CD4-positive, alpha-beta T cell treated with Interleukin-4 for 4 hours (primary cell): ENCODE measurements at places on chromosomes 1 and 21.

DNA sequence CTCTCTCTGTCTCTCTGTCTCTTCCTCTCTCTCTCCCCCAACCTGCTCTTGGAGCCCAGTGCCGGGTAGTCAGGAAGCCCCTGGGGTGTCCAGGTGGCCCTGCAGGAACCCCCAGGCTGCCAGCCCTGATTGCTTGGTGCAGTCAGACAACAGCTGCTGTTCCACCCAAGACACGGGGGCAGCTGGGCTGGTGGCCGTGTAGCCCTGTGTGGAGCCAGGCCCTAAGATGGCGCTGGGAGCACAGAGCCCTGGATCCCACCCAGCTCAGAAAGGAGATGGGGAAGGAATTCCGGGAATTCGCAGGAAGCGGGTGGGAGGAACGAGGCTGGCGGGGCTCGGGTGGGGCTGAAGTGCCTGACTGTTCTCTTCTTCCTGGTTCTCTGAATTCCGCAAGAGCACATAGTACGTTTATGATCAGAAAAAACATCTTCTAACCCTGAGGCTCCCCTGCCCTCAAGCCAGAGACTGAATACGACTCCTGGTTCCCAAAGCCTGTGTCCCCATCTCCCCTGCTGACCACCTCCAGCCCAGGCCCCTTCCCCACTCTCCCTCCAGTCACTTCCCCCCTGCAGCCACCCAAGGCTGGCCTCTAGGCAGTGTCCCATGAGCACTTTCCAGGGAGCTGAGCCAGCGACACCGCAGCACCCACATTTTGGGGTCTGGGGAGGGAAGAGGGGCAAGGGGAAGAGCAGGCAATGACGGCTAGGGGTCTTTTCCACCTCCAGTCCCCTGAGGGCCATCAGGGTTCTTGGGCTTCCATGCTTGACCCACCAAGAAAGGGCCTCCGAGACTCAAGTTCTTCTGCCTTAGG, 55.0 kb downstream of the WNT9A start:
- DNase-seq, result no peak

GRCh38 chr1:55284856-55285255, 69.7 kb upstream of the USP24 start:
- DNase-seq, result no peak

- no peak for DNase-seq
Observed at GRCh38 chr21:31052489-31053142, 14.3 kb upstream of the KRTAP19-8 start.

DNA sequence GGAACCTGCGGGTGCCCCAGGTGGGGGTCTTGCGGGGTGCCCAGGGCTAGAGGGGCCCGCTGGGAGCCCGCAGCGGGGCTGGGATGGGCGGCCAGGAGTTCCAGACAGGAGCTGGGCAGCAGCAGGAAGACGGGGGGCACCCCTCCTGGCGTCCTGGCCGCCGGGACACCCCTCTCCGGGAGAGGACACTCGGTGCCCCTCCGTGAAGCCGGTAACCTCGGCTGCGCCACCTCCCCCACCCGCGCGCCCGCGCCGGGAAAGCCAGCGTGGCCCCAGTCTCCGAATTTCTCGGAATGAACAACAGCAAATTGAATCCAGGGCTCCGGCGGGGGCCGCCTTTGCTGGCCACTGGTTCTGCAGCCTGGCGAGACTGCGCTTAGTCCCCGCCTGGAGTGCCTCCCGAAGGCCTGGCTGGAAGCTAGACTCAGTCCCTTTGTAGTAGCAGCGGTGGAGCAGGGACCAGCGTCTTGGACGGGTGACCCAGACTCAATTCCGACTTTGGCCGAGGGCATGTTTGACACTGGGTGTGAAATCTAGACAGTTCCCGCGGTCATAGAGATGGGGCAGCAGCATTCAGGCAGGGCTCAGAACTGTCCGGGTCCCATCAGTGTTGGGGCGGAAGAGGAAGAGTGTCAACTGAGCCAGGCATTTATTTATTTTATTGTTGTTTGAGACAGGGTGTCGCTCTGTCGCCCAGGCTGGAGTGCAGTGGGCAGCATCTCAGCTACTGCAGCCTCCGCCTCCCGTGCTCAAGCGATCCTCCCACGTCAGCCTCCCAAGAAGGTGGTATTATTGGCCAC, 773 bp downstream of the IFNGR2 start:
- no peak for DNase-seq

- DNase-seq, result no peak
Observed at GRCh38 chr1:72568113-72568512, 285.8 kb upstream of the NEGR1 start.

DNA sequence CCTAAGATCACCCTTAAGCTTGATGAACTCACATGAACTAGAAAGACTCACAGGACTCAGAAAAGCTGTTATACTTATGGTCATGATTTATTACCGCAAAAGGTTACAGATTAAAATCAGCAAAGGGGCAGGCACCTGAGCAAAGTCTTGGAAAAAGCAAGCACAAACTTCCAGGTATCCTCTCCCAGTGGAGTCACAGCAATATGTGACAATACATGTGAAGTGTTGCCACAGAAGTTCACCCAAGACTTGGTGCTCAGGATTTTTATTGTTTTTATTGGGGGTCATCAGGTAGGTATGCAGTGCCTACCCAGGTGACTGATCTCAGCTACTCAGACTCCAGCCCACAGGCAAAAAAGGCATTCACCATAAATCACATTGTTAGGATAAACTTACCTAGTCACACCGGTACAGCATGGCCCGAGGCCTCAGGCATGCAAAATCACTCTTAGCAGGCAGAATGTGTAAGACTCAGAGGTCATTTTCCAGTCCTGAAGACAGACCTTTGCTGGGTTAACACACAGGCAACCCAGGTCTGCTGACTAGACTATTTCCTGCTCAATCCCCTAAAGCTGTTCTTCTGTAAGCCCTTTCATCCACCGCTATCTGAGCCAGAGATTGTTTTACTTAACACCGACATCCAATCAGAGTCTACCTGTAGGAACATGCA, 55.6 kb downstream of the SSX2IP start:
- DNase-seq, result no peak

DNA sequence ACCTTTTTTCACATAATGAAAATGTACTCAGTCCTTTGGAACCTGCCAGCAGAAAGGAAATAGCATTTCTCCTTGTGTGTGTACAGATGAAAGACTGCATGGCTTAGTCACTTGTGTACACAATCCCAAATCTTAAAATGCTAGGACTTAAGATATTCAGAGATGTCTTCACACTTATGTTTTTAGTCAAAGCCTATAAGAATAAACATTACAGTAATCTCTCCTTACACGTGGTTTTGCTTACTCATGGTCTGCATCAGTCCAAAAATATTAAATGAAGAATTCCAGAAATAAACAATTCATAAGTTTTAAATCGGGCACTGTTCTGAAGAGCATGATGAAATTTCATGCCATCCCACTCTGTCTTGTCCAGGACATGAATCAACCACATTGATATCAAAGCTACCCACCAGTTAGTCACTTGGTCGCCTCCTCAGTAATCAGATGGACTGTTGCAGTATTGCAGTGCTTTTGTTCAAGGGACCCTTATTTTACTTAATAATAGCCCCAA, 75.7 kb upstream of the RRP15 start:
- DNase-seq, result no peak

DNA sequence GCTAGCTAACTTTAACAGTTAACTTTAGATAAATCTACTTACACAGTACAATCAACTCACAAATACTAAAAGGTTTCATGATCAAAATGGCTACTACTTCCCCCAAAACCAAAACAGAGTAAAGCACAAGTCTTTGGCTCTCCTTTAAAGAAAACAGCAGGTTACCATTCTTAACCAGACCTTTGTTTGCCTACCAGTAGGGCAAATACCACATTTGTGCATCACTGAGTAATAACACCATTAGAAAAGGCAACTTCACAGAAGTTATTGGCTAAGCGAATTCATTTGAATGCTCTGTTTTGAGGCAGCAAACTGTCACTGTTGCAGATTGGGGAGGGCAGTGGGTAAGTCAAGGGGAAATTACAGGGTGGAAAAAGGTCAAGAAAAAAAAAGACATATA, 17.3 kb upstream of the SERPINC1 start:
- DNase-seq, result no peak

GRCh38 chr1:184838504-184838951, 83.9 kb upstream of the EDEM3 start:
- DNase-seq, result peak; percentile 46

DNA sequence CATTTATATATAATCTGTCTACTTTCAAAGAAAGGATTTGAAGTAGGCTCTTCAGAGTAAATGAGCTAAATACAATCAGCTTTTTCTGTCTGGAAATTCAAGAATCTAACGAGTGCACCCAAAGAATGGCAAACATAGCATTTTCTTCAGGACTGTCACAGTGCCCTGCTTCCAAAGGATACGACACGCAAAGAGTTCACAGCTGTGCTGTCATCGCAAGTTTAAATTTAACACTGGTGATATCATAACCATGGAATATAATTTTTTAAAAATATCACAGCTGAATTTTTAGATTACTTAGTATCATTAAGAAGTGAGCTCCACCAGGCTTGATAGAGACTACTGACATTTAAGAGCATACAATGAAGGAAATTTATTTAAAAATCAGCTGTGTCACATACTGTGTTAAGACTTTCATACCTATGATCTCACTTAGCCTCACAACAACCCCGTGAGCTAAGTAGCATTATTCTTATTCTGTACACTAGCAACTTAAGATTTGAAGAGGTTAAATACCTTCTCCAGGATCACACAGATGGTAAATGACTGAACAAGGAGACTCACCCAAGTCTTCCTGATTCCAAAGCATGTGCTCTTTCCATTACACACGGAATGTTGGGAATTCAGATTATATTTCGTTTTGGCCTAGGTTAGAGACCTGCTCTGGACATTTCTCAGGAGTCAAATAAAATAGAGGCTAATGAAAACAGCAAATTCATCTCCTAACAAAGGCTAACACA, 46.2 kb upstream of the PRRX1 start:
- DNase-seq, result no peak

DNA sequence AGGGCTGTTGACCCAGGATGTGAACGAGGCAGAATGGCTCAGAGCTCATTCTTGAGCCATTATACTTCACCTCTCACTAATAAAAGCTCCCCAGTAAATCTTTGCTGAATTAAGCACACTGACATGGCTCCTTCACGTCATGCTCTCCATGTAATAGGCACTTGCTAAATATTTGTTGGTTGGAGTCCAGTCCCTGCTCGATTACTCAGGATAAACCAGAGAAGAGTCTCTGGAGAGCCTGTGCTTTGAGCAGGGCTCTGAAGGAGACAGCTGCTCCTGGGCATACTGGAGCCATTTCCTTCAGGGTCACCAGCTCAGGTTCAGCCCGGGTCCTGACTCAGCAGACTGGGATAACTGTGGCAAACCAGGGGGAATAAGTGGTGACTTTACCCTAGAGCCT, 46.9 kb downstream of the HLX start:
- no peak for DNase-seq

DNA sequence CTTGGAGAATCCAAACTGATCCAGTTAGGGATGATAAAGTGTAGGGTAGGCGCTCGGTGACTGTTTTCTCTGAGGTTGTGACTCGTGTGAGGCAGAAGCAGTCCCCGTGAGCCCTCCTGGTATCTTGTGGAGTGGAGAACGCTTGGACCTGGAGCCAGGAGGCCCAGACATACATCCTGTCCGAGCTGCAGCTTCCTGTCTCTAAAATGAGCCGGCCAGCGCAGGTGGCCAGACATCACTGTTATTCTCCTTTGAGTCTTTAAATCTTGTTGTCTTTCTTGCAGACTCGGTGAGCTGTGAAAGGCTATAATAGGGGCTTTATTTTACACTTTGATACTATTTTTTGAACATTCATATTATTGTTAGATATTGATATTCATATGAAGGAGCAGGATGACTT, 12.3 kb downstream of the PCSK9 start:
- DNase-seq, result no peak

- DNase-seq, result no peak
Observed at GRCh38 chr1:185534801-185535200, 199.4 kb upstream of the HMCN1 start.

GRCh38 chr21:36654324-36654723, 44.6 kb upstream of the SIM2 start:
- no peak for DNase-seq

GRCh38 chr21:26572702-26573381, at the start of gene CYYR1:
Gene CYYR1 (minus strand): TSS chr21:26573286. CDS start chr21:26572940, 346 bp downstream.
- DNase-seq, result no peak

DNA sequence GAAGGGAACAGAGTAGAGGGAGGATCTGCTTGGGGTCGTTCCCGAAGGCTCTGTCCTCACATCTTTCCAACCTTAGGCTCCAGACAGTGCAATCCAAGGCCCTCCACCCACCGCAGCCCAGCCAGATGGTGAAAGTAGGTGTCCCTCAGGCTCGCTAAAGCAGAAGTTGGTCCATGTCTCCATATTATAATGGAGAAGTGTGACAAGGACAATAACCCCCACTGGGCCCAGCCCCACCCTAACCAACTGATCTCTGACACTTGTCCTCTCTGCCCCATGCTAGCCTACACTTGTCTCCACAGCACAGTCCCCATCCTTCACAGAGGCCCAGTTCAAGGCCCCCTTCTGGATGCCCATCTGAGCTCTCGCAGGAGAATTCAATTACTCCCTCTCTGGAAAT, 48.7 kb downstream of the DMAP1 start:
- DNase-seq, result no peak

GRCh38 chr1:55580845-55581332, 365.7 kb upstream of the USP24 start:
- no peak for DNase-seq

DNA sequence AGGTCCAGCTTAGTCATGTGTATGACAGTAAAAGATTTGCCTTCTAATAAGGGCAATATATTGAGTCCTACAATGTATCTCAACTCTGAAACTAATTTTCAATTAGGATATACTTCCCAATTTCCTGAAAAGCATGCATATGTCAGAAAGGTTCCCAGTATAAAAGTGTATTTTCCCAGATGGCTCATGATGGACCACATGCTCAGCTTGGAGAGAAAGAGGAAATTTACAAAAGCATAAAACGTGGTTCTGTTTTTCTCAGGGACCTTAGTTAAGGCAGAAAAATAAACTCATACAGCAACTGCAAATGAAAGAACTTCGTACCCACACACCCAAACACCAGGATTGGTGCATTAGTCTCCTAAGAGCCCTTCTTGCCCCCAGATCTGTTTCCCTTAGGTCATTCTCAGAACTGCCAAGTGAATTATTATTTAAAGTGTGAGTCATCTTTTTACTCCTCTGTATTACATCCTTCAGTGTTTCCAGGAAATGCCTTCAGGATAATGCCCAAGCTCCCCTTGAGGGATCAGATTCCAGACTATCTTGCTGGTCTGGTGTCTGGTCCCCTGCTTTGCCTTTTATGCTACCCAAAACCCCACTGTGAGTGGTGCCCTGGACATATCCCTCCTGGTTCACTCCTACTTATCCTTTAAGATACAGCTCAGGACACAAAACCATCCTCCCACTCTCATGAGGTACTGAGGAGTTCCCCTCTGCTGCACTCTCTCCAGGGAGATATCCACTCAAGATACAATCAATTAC, 57.4 kb downstream of the SSX2IP start:
- DNase-seq, result no peak

GRCh38 chr1:29706936-29707335, 470.6 kb downstream of the PTPRU start:
- no peak for DNase-seq

DNA sequence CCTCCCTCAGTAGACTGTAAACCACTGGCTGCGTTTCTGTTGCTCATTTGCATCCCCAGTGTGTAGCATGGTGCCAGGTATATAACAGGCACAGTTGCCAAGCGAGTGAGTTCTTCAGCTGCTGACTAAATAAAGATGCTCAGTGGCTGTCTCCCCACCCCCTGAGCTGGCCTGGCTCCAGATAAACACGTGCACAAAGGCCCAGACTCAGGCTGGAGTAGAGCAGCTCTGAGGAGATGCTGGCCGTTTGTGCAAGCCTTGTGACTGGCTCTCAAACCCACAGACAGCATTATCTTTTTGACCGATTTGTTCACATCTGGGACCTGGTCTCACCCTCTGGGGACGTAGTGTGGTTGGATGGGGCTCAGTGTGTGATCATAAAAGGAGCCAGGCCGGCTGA, 7.1 kb downstream of the CHRNB2 start:
- no peak for DNase-seq
